ENCODE measurements at places on chromosomes 4 and X. TPM values are rescaled to one million over a fixed set of nuclear protein-coding genes. Genes with fewer than 3 reads are reported as not detected.

AMBN gene
- total RNA-seq, result not detected

TCEAL6 gene
- not detected for total RNA-seq

TACC3 gene
- total RNA-seq, result 305 TPM

GPR82 gene
- total RNA-seq, result not detected

PYURF gene
- total RNA-seq, result 47.5 TPM

FAM184B gene
- total RNA-seq, result not detected

ARHGEF6 gene
- 97.2 TPM for total RNA-seq

SHROOM4 gene
- total RNA-seq, result not detected

UTP3 gene
- 40.2 TPM for total RNA-seq

XAGE2 gene
- total RNA-seq, result not detected

FREM3 gene
- total RNA-seq, result not detected

CLDN22 gene
- not detected for total RNA-seq

SLIT2 gene
- not detected for total RNA-seq

NPY2R gene
- total RNA-seq, result not detected

NAP1L2 gene
- total RNA-seq, result 2.5 TPM

SERPINA7 gene
- total RNA-seq, result not detected

GPR50 gene
- not detected for total RNA-seq

CCSER1 gene
- 0.15 TPM for total RNA-seq

SMIM31 gene
- not detected for total RNA-seq

MAGEC2 gene
- not detected for total RNA-seq

CHM gene
- 18.3 TPM for total RNA-seq

GPR78 gene
- total RNA-seq, result not detected

HSFX4 gene
- not detected for total RNA-seq

CXCL5 gene
- not detected for total RNA-seq

ACE2 gene
- not detected for total RNA-seq

FAM149A gene
- total RNA-seq, result 0.50 TPM

TNIP3 gene
- total RNA-seq, result 0.74 TPM

PAGE5 gene
- total RNA-seq, result not detected

CT45A2 gene
- not detected for total RNA-seq

SPP1 gene
- 0.79 TPM for total RNA-seq

BEND4 gene
- total RNA-seq, result 0.19 TPM

CLIC2 gene
- total RNA-seq, result 0.79 TPM

IL2 gene
- 1.6 TPM for total RNA-seq

CSAG3 gene
- 0.35 TPM for total RNA-seq

BEX2 gene
- total RNA-seq, result 5.0 TPM

SPIN2A gene
- total RNA-seq, result 1.00 TPM

PLXNB3 gene
- 0.35 TPM for total RNA-seq

MAGEC1 gene
- not detected for total RNA-seq

TCEAL7 gene
- total RNA-seq, result not detected

GAGE12F gene
- total RNA-seq, result not detected
